ENCODE measurements at places on chromosomes 4 and X.

GRCh38 chr4:8472158-8472688 lies 31.6 kb downstream of the TRMT44 start:
- no peak for DNase-seq

GRCh38 chrX:121755541-121755940 lies 708.1 kb downstream of the GLUD2 start:
- no peak for DNase-seq

DNA sequence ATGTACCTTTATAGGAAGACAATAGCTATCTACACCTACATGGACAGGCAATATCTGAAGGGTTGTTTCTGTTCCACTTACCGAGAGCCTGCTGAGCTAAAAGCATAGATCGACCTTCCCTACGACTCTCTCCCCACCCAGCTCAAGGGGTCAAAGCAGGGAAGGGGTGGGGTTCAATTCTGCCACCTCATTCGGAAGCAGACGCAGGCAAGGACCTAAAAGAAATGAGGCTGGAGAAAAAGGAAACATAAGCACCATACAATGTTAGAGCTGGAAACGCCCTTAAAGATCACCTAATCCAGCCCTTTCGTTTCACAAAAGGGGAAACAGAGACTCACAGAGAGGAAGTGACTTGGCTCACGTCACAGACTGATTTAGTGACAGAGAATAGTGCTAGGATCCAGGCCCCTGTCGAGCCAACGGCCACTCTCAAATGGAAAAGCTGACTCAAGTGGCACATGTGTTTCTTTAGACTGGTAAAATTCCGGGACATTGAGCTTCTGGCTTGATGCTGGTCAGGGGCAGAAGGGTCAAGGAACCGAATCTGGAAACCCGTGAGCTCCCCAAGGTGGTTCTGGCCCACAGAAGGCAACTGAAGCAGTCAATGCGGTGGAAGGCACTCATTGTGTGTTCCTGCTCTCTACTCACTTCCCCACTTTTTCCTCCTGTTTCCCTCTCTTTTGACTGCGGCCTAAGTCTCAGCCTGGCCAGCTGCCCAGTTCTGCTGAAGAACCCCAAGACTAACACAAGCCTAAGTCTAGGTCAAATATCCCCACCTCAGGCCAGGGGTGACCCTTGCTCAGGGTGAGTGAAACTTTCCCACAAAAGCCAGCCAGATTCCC lies 7.5 kb downstream of the SEPTIN6 start:
- DNase-seq, result no peak

- DNase-seq, result no peak
These were observed 3.2 kb downstream of the SOWAHB start for GRCh38 chr4:76894537-76895255.

DNA sequence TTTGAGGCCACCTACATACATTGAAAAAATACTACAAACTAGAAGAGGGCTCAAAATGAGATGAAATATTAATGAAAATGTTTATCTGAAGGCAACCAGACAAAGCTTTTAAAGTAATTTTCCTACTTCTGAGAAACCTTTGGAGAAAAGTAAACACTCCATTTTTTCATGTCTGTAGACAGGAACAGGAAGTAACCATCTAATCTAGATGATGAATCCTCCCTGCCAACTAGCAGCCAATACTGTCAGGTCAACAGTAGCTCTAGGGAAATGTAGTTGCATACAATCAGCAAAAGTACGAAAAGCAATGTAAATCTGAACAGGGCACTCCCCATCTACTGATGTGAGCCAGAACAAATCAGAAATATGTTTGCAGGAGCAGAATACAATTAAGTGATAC lies 49.0 kb downstream of the AMMECR1 start:
- DNase-seq, result no peak

DNA sequence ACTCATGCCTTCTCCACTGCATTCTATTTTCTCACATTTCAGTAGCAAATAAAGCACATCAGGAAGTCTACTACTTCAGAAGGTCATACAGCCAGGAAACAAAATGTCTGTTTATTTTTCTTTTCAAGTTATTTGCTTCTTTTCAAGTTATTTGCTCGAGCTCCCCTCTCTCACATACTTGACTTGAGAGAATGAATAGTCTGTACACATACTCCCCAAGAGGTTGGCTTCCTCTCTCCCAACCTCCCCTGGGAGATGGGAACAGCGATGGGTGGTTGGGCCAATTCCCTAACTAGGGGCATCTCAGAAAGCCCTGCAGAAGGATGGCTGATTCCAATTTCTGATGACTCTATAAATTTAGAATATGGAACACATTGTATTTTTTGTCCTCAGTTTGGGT lies 64.7 kb upstream of the PTPN13 start:
- DNase-seq, result no peak

- no peak for DNase-seq
These were observed 20.1 kb downstream of the SUPT20HL1 start for GRCh38 chrX:24380262-24381187.

GRCh38 chr4:79255793-79256192 lies 70.1 kb downstream of the NAA11 start:
- DNase-seq, result no peak

- DNase-seq, result no peak
These were observed 219.0 kb upstream of the EMCN start for GRCh38 chr4:100736641-100737451.

- no peak for DNase-seq
These were observed 113.6 kb downstream of the SOX3 start for GRCh38 chrX:140391313-140391712.

DNA sequence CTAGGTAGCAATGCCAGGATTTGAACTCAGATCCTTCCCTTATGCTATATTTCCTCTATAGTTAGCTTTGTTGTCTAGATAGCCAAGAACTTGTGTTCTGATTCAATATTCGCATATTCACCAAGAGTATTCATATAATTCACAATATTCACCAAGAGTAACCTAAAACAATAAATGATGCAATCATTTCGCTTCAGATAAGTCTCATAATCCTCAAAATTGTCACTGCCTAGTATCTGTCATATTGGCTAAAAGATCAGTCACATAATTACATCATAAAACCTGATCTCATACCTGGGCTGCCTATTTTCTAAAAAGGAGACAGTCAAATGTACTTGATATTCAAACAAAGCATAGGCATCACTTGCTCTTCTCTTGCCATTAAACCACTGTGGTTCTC lies 199.7 kb upstream of the CPEB2 start:
- DNase-seq, result no peak

DNA sequence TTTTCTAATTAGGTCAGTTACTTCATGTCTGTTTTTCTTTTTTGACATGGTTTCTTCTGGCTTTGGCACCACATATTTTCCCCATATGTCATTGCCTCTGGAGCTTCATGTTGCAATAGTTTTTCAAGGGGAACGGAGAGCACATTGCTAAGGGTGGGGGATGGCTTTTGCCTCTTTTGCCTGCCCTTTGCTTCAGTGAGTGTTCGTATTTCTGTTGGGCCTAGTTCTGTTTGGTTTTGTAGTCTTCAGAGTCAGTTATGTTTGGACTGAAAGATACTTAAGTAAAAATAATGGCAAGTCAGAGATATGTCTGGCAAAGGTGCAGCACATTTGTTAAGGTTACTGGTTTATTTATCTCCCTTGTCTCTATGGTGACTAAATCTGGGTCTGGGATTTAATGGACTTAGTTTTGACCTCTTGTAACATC lies 29.1 kb downstream of the FHL1 start:
- DNase-seq, result no peak

- no peak for DNase-seq
These were observed 17.0 kb upstream of the STX18 start for GRCh38 chr4:4558881-4559280.

DNA sequence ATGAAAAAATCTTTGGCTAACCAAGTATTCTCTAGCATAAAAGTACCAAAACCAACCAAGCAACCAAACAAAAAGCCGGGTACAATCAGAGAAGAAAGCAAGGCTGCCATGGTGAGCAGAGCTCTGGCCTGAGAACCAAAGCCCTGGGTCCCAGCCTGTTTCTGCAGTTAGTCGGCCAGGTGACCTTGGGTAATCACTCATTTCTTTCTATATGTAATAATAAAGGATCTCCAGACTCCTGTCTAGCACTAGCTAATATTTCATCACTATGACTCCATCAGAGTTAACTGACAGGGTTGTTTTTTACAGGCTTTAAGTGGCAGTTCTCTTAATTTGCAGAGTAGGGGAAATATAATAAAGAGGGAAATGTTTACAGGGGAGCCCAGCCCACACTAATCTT lies 34.0 kb upstream of the RASGEF1B start:
- DNase-seq, result no peak

GRCh38 chr4:55078987-55079386 lies 46.4 kb downstream of the KDR start:
- DNase-seq, result no peak

GRCh38 chr4:64747919-64748715 lies 338.9 kb upstream of the TECRL start:
- no peak for DNase-seq

DNA sequence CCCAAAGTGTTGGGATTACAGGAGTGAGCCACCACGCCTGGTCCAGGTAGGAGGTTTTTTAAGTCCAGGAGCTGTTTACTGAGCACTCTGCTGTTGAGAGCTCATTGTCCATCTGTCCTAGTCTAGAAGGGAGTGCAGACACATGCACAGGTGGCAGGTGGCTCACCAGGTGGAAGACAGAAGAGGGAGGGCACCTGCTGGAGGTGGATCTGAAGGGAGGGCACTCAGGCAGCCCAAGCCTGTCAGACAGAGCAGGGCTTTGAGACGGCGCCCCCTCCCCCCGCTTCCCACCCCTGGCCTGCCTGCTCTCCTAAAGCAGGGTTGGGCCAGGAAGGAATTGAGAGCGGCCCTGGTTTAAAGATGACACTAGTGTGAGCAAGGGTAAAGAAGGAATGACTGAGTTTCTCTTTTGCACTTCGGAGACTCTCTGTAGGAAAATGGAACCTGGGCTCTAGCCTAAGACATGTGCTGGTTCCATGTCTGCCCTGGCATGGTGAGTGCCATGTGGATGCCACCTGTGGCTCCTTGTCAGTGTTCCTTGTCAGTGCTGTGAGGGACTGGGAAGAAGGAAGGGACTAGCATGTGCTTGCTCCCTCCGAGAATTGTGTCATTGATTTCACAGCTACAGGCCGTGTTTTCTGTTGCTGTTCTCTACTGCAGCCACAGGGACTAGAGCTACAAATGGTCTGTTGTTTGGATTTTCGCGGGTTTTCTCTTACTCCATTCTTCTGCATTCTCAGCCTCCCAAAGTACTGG lies 108.6 kb downstream of the TNIP2 start:
- DNase-seq, result no peak

GRCh38 chr4:169437299-169438047 lies 166.7 kb upstream of the SH3RF1 start:
- DNase-seq, result no peak

GRCh38 chrX:26146024-26146423 lies 7.9 kb downstream of the MAGEB18 start:
- no peak for DNase-seq

GRCh38 chr4:77209936-77210335 lies 52.9 kb downstream of the CCNG2 start:
- DNase-seq, result no peak

DNA sequence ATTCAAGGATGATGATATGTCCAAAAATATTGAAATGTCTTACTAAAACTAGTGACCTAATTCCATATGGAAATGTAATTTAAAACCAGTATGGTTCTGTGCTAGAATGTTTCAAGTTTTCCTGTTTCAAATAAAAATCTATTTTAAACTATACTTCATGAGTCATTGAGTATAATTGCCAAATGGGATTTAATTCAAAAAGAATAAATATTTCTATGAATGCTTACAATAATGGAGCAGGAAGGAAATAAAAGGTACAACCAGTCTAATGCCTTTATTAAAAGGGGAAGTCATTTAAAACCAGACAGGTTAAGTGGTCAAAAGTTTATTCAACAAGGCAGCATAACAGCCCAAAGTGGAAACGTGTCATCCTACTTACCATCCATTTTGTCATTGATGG lies 2347.1 kb downstream of the PCDH7 start:
- no peak for DNase-seq

DNA sequence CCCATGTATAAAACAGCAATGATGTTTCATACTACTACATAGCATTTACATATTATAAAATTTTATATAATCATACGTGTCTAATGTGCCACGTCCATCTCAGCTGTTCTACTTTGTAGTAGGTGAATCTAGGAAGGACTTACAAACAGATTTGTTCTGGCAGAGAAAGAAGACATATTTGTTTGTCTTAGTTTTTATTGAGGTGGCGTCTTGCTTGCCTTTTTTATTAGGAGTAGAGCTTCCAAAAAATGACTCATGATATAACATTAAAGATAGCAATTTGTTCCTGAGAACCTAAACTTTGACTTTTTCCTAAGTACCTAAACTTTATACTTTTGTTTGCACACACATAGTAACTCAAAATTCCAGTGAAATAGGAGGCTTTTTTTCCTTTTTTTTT lies 64.6 kb downstream of the CLDN22 start:
- no peak for DNase-seq

- no peak for DNase-seq
These were observed 1.5 kb downstream of the BEND4 start for GRCh38 chr4:42150653-42151567.

DNA sequence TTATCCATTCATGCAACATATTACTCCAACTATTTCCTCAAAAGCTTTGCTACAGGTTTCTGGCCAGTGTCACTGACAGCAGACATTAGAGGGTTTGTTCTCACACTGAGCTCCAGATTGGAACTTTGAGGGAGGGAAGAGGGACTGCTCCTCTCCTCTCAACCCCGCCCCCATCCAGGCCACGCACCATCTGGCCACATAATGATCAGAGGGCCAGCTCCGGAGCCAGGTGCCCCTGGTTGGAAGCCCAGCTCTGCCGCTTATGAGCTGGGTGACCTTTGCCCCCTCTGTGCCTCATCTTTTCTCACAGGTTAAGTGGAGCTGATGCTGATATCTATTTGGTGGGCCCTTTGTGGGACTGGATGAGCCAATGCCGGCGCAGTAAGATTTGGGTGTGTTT lies 55.8 kb downstream of the C4orf50 start:
- no peak for DNase-seq

DNA sequence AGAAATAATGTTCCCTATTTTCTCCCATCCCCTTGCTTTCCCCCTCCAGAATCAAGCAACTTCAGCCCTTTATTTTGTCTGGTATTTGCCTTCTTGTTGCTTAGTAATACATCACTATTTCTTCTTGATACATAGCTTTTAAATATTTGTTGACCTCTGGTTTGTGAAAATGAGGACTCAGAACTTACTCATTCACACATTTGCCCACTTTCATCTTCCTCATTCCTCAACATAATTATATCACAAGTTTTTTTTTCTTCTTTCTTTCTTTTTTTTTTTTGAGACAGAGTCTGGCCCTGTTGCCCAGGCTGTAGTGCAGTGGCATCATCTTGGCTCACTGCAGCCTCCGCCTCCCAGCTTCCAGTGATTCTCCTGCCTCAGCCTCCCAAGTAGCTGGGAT lies 28.9 kb upstream of the NDUFC1 start:
- DNase-seq, result no peak

DNA sequence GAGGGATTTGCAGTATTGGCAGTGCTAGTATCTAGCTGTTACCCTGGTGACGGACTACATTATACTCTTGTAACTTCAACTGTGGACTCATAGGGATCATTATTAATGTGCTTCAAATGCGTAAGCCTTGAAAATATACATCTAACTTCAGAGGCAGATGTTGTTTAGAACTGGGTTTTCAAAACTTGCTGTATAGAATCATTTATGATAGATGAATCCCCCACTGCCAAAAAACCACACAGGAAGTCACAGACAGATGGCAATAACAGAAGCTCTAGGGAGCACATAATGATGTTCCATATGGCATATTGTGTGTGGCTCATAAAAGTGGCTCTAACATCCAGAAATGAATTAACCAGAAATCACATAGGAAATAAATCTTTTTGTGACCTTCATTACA lies 62.3 kb upstream of the RELL1 start:
- DNase-seq, result no peak
